Kidney (tissue), 22 donors: ENCODE measurements at places on chromosomes 5 and 9.

- DNase-seq = no peak
These were observed 29.4 kb downstream of the SLC6A3 start for GRCh38 chr5:1415626-1416360.

GRCh38 chr9:3049636-3050035, 205.7 kb upstream of the PUM3 start:
- no peak for DNase-seq

DNA sequence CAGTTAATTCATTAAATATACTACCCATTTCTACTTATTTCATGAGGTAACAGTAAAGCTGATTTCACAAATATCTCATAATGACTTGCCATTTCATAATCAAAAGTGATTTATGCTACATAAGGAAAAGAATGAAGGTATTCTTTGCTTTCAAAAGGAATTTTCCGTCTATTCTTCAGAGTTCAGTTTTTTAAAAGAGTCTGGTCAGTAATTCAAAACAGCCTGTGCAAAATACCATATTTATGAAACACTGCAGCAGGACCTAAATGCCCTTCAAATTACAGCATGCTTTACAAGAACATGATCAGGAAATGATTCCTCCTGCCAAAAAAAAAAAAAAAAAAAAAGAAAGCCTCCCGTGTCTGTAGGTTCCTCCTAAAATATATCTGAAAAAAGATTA, 154.7 kb downstream of the KIAA0825 start:
- DNase-seq = no peak

- DNase-seq = no peak
These were observed 23.6 kb downstream of the ACTL7B start for GRCh38 chr9:108832179-108832500.

- no peak for DNase-seq
These were observed 6.6 kb upstream of the STC2 start for GRCh38 chr5:173334808-173335207.

GRCh38 chr5:172683645-172684471, 42.8 kb downstream of the NEURL1B start:
- peak; percentile 80 for DNase-seq

GRCh38 chr9:108663422-108663821, 192.4 kb downstream of the ACTL7B start:
- no peak for DNase-seq

GRCh38 chr5:95130941-95131340, 154.0 kb downstream of the MCTP1 start:
- DNase-seq = no peak

- peak; percentile 56 for DNase-seq
These were observed 960 bp downstream of the NR2F1 start for GRCh38 chr5:93583768-93584595.

DNA sequence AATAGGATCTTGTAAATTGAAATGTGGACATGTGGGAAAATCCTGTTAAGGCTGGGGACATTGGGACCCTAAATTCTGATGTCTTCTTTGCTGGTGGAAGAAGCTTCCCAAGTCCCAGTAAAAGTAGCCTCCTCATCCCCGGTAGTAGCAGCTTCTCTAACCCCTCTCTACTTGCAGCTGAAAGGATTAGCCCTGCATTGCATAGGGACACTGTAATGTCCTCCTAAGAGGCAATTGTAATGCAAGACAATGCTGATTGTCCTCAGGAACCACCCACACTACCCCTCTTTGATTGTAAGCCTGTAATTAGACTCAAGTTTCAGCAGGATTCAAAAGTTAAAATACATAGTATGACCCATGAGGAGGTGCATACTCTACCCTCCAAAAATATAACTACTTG, 1938.4 kb upstream of the C9orf72 start:
- no peak for DNase-seq

DNA sequence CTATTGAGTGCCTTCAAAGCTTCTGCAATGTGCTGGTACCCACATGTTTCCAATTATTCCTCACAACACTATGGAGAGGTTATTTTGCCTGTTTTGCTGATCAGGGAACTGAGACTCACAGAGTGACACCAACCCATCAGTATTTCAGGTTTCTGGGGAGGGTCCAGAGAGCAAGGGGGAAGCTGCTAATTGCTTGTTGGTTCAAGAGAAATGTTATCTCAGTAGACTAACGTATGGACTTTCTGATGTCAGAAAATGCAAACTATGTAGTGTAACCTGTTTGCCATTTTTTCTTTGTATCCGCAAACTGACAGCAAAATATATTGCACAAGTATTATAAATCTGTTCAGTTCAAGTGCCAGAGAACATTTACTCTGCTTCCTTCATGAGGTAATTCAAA, 108.3 kb upstream of the MSX2 start:
- no peak for DNase-seq

DNA sequence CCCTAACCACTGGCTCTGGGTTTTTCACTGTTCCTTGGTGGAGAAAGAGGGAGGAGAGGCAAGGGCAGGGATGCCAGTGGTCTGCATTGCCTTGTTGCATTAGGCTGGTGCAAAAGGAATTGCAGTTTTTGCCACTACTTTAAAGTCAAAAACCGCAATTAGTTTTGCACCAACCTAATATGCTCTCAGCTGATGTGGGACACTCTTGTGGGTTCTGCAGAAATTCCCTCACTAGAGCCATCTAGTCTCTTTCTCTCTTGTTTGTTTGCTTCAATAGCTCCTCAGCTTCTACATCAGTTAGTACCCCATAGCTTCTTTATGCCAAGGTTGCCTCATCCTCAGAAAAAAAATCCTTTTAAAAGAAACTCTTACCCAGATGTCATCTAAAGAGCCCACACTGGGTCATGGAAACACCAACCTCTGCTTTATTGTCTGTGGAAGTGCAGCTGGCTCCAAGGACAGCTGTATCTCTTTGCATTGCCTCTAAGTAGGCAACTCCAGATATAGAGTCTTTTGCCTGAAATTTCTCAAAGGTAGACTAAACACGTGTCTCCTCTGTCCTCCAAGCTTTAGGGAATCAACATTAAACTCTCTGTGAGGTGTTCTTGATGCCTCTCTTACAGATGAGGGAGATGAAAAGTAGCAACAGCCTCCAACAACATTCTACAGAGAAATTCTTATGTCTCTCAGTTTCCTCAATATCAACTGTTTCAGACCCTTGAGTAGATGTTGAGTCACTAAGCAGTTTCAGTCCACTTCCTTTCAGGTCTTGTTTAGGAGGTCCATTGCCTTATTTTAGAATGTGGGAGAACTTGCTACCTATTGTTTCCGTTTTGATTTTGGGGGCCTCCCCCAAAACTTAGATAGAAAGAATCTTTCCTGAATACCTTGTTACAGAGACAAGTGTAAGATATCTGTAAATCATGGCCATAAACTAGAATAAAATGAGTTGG, 84.9 kb upstream of the MEF2C start:
- DNase-seq = no peak

DNA sequence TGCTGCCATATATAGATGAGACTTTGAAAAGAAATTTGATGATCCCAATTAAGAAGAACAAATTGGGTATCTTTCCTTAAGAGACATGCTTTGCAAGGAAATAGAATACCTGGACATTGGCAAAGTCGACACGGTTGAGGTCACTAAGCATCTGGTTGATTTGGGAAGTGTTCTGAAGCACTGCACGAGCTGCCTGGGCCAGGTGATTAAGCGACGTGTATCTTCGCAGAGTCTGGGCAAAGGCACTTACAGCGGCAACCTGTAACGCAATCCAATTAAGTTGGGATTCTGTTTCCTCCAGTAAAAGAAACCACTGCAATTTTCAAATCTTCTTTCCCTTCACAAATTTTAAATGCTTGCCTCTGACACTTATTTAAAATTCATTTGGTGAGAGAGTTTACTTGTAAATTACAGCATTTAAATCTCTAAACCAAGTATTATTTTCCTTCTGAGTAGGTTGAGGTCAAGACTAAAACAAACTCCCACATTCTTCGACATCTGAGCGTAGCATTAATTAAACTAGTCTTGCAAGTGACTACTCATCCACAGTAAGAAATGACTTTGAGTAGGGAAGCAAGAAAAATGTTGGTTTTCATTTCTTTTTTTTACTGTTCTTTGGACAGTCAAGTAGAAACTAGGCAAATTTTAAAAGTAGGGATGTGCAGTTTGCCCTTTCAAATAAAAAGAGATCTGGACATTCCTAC, 262.8 kb downstream of the RFX3 start:
- DNase-seq = peak; percentile 44

DNA sequence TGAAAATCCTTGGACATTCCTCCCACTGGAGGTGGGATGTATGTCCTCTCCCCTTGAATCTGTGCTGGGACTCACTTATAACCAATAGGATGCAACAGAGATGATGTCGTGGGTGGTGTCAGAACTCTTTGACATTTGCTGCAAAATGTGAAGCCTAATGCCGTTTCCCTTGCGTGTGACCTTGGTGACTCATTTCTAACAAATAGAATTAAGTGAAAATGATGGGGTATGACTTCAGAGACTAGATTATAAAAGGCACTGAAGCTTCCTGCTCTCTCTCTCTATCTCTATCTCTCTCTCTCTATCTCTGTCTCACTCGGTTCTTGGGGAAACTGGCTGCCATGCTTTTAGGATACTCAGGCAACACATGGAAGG, 126.1 kb upstream of the STC2 start:
- DNase-seq = no peak
